ENCODE measurements at places on chromosomes 1 and 21. TPM values are rescaled to one million over a fixed set of nuclear protein-coding genes. Genes with fewer than 3 reads are reported as not detected.

Gene C1orf94
- not detected for total RNA-seq

Gene S100A7
- not detected for total RNA-seq

Gene SLC35F3
- total RNA-seq: 1.8 TPM

Gene CSF3R
- 0.41 TPM for total RNA-seq

Gene PTGER3
- not detected for total RNA-seq

Gene FCGR1A
- total RNA-seq: not detected

Gene OR10J1
- not detected for total RNA-seq

Gene KCNA3
- total RNA-seq: 20.0 TPM

Gene DIRAS3
- total RNA-seq: not detected

Gene EDARADD
- total RNA-seq: 4.5 TPM

Gene KMO
- total RNA-seq: not detected

Gene ARHGEF10L
- total RNA-seq: not detected

Gene DUSP23
- 23.9 TPM for total RNA-seq

Gene IGFN1
- not detected for total RNA-seq

Gene LCK
- total RNA-seq: 179 TPM

Gene SCAF4
- 62.8 TPM for total RNA-seq

Gene NTMT2
- total RNA-seq: not detected

Gene CACNA1S
- total RNA-seq: not detected

Gene NGF
- not detected for total RNA-seq

Gene TINAGL1
- not detected for total RNA-seq

Gene B3GALNT2
- total RNA-seq: 10.1 TPM

Gene AADACL3
- total RNA-seq: not detected

Gene ZSCAN20
- 3.4 TPM for total RNA-seq

Gene UBXN10
- total RNA-seq: 0.41 TPM

Gene SH2D5
- total RNA-seq: 0.32 TPM

Gene MIXL1
- not detected for total RNA-seq

Gene PROK1
- not detected for total RNA-seq

Gene PKNOX1
- total RNA-seq: 14.8 TPM

Gene FRRS1
- total RNA-seq: 2.0 TPM

Gene CLDN17
- total RNA-seq: not detected

Gene DNAJC28
- total RNA-seq: 0.43 TPM

Gene AQP10
- not detected for total RNA-seq

Gene TNNI3K
- 0.37 TPM for total RNA-seq

Gene PRDM16
- total RNA-seq: 0.32 TPM

Gene TDRD10
- total RNA-seq: not detected

Gene BMP8B
- total RNA-seq: 0.21 TPM

Gene RPE65
- not detected for total RNA-seq

Gene AMY2A
- not detected for total RNA-seq

Gene SLFNL1
- total RNA-seq: 0.14 TPM

Gene IL19
- not detected for total RNA-seq

Gene NLRP3
- 1.0 TPM for total RNA-seq

Gene CR1
- total RNA-seq: 0.05 TPM

Gene HPDL
- total RNA-seq: 12.7 TPM

Gene HUNK
- 0.02 TPM for total RNA-seq

Gene WDR64
- total RNA-seq: not detected

Gene CNKSR1
- total RNA-seq: 3.0 TPM

Gene CD53
- 238 TPM for total RNA-seq

Measured in activated CD4-positive, alpha-beta T cell treated with anti-CD3 and anti-CD28 coated beads for 36 hours (primary cell).